Immature natural killer cell (primary cell): ENCODE measurements at places on chromosomes 2 and 18.

DNA sequence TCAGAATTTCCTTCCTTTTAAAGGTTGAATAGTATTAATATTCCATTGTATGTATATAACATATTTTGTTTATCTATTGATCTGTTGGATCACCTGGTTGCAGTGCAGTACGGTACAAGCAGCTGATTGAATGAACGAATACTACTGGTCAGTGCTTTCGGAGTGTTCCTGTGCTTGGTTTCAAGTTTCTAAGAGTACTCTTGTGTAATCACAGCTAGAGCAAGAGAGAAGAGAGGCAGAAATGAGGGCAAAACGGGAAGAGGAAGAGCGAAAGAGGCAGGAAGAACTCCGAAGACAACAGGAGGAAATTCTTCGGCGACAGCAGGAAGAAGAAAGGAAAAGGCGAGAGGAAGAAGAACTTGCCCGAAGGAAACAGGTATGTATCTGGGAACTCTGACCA lies 40.3 kb upstream of the KCNJ13 start:
- DNase-seq: no peak

DNA sequence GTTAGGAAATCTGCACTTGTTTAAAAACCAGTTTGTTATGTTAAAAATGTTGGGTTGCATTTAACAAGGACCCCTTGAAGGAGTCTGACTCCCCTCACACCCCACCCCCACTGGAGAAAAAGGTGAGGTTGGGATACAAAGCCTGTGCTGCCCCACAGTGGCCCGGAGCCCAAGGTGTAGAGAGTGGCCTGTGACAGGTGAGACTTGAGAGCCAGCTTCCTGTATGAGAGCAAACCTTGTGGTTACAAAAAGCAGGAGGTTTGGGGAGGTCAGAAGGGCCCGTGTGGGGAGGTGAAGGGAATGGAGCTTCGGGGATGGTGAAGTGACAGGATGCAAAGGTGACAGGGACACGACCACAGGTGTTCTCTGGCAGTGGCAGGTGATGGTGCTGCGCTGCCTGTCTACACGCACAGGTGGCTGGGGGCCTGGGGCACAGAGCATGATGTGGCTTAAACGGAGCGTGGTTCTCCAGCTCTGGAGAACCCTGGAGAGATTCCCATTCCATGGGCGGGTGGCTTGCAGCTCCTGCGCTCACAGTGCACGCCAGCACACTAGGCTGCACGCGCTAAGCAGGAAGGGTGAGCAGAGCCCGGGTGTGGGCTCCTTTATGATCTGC lies 29.0 kb downstream of the IMPA2 start:
- DNase-seq: no peak

- DNase-seq: no peak
Measured at GRCh38 chr2:45904946-45905631, 253.6 kb downstream of the PRKCE start.

- peak; percentile 36 for DNase-seq
Measured at GRCh38 chr2:102256276-102256675, 55.1 kb upstream of the IL1RL1 start.

DNA sequence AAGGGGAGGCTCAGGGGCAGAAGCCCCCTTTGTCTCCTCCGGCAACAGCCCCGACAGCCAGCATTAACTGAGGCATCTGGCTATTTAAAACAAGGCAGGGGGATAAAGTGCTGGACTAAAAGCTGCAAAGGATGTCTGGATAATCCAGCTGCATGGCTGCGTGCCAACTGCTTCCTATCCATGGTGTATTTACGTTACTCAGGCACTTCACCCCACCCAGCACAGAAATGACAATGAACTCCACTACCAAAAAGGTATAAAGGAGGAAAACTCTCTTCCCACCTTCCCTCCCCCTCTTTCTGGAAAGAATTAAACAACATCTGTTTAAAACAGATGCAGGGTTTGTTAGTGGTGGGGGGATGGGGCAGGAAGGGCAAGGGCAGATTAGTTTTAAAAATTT lies 82.5 kb downstream of the SPRED2 start:
- no peak for DNase-seq

DNA sequence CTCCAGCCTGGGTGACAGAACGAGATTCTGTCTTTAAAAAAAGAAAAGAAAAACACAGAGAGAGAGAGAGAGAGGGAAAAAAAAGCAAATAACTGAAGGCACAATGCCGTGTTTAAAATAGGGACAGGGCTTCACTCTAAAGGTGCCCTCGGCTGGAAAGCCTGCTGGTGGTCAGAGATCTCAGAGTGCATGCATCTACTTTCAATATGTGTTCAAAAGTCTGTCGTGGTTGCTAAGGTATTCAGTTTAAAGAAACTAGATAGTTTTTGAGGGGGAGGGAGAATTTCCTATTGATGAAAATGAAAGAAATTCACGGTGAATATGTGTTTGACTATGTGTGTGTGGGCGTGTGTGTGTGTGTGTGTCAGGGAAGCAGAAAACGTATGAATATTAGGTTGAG lies 11.0 kb upstream of the CBLN2 start:
- DNase-seq: no peak

DNA sequence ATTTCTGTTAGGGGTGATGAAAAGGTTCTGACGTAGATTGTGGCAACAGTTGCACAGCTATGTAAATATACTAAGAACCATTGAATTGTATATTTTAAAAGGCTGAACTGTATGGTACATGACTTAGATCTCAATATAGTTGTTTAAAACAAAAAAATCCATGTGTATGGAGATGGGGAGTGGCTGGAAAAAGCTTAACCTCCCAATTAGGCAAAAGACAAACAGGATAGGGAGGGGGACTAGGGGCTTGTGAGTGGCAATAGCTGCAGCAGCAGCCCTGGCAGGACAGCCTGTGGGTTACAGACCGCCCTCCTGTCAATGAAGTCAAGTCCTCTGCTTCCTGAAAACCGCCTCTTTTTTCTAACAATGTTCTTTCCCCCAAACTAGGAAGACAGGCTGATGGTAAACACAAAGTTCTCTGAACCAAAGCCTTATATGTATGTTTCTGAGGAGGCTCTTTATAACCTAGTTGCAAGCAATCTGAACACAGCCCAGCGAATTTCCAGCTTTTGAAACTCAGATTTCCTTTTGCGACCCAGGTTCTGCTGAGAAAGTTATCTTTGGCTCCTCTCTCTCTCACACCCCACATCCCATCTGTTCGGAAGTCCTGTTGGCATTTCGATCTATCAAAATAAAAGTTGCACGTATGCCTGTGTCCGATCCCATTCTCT lies 10.3 kb downstream of the ATP8B1 start:
- DNase-seq: no peak

GRCh38 chr18:57659460-57660102 lies 37.9 kb upstream of the NARS1 start:
- no peak for DNase-seq

DNA sequence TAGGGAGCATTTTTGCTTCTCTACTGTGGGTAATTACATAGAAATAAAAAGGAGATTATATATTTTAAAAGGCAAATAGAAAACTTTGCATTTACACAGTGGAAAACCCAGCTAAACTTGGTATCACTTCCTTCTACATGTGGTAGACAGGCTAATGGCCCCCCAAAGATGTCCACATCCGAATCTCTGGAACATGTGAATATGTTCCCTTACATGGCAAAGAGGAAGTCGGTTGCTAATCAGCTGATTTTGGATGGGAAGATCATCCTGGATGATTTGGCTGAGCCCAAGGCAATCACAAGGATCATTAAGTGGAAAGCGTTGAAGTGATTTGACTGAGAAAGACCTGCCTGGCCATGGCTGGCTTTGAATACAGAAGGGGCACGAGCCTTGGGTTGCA lies 26.2 kb downstream of the CREG2 start:
- DNase-seq: no peak

DNA sequence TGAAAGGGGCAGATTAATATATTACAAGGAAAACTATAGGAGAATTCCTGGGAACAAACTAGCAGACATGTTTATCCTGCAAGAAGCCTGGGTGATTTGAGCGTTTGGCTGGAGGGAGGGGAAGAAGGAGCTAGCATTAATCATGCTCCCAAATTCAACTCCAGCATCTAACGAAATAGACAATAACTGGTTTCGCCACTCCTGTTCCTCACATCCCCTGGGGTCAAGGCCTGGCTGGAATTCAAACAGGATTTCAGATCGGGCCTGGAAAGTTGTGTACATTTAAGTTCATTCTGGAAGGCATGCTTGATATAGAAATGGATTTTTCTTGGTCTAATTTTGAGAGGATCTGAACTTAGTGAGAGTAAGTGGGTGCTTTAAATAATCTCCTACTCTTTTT lies 126.1 kb upstream of the CTAGE1 start:
- no peak for DNase-seq

DNA sequence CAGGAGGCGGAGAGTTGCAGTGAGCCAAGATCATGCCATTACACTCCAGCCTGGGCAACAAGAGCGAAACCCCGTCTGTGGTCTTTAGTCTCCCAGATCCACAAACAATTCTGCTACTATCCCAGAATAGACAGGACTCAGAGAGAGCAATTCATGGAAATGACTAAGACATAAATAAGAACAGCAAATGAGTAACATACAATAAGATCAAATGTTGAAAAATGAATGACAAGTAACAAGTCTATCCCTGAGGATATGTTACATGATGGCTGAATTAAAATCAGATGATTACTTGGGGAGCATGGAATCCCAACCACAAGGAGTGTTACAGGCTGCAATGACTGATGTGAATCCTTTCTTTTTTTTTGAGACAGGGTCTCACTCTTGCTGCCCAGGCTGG lies 10.3 kb downstream of the ARL5A start:
- no peak for DNase-seq

DNA sequence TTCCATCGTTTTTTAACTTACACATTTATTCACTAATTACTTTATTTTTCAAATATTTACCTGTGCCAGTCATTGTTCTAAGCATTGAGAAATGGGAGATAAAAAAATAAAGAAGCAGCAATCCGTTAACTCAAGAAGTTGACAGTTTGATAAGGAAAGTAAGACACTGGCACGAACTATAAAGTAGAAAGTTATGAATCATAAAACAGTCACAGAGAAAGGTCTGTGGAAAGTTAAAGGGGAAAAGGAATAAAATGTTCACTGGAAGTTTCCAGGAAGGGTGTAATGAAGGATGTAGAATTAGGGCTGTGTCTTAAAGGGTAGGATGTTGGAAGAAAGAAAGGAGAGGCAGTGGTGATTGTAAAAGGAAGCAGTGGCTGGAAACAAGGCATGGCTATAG lies 118.9 kb downstream of the RDH14 start:
- DNase-seq: no peak
